ENCODE measurements at places on chromosomes 16 and 17.

GRCh38 chr16:15607700-15608396, 35.1 kb downstream of the MARF1 start:
- no peak for DNase-seq
- no peaks in the 10 kb centered on the region for H3K27me3 ChIP-seq
- peaks cover 61% of the 10 kb centered on the region for H3K36me3 ChIP-seq
- no peak overlapping the region for H3K4me3 ChIP-seq
- H3K27ac ChIP-seq, result no peak overlapping the region

- DNase-seq, result no peak
- no peaks in the 10 kb centered on the region for H3K36me3 ChIP-seq
- no peak overlapping the region for H3K4me3 ChIP-seq
- no peak overlapping the region for H3K27ac ChIP-seq
- no peaks in the 10 kb centered on the region for H3K4me1 ChIP-seq
Measured at GRCh38 chr16:52489894-52490293, 57.0 kb downstream of the TOX3 start.

DNA sequence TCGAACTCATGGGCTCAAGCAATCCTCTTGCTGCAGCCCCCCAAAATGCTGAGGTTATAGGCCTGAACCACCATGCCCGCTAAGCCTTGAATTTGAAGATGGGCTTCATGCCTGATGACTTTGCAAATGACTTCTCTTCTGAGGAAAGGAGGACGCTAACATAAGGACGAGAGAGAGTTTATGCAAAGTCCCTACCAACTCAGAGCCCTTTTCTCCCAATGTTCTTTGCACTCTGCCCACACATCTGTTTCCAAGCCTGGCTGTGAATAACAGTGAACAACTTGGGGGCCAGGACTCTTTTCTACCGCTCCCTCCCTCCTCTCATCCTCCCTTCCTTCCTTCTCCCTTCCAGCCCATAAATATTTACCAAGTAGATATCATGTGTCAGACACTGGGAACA, 8.5 kb upstream of the NPIPB2 start:
- no peak overlapping the region for H3K27ac ChIP-seq
- no peak for DNase-seq
- peaks cover 22% of the 10 kb centered on the region for H3K4me1 ChIP-seq
- no peak overlapping the region for H3K4me3 ChIP-seq
- no peaks in the 10 kb centered on the region for H3K27me3 ChIP-seq

- H3K4me3 ChIP-seq, result no peak overlapping the region
- H3K36me3 ChIP-seq, result peaks cover 6% of the 10 kb centered on the region
- H3K27ac ChIP-seq, result no peak overlapping the region
- H3K27me3 ChIP-seq, result peaks cover 29% of the 10 kb centered on the region
Measured at GRCh38 chr17:7644775-7645174, 6.0 kb upstream of the ATP1B2 start.

GRCh38 chr16:12771341-12771798, 32.3 kb downstream of the CPPED1 start:
- peaks cover 19% of the 10 kb centered on the region for H3K36me3 ChIP-seq
- DNase-seq, result no peak
- H3K4me1 ChIP-seq, result peaks cover 11% of the 10 kb centered on the region
- H3K4me3 ChIP-seq, result no peak overlapping the region

DNA sequence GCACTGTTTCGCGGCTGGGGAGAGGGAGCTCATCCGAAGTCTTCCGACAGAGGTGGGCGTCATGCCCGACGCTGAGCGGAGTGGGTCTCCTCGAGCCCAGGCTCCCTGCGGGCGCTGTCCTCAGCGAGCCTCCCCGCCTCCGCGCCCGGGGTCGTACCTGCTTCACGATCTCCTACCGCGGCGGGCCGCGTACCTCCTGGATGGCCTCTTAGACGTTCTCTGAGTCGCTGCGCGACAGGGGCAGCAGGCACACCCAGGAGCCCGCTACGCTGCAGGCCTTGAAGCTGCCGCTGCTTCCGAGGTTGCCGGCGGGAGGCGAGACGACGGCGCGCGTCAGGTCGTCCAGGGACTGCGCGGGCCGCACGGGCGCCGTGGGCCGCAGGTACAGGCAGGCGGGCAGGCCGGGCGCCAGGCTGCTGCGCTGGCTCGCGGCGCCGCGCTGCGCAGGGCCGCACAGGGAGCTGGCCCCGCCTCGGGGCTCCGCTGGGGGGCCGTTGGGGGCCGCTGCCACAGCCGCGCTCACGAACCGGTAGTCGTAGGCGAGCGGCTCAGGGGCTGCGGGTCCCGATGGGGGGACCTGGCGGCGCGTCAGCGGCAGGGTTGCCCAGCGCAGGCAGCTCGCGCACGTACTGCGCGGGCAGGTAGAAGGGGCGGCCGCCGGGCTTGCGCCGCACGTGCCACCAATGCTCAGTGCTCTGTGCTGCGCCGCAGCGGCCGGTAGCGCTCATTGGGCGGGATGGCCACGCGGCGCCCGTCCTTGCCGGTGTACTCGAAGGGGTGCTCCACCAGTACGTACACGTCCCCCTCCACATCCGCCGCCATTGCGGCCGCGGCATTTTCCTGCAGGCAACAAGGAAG, 116.4 kb upstream of the SMURF2 start:
- peaks cover 7% of the 10 kb centered on the region for H3K27me3 ChIP-seq
- H3K27ac ChIP-seq, result no peak overlapping the region
- DNase-seq, result no peak
- peak overlapping the region; percentile 72 for H3K4me3 ChIP-seq

DNA sequence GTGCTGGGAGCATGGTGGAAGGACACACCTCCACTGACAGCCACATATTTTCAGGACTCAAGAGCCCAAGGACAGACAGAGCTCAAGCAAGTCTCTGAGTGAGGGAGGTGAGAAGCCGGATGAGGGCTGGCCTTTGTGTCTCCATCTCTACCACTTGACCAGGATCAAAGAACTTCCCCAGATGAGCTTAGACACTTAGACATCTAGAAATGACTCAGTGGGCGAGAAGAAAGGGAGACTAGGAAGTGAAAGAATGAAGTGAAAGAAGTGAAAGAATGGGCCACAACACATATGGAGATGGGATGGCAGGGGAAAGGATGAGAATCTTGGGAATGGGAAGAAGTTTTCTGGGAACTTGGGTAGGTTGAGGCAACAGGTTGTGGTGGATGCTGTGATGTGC, 274.9 kb upstream of the CCL2 start:
- H3K4me3 ChIP-seq, result no peak overlapping the region
- DNase-seq, result no peak
- H3K36me3 ChIP-seq, result peaks cover 11% of the 10 kb centered on the region
- no peak overlapping the region for H3K27ac ChIP-seq
